ENCODE measurements at places on chromosomes 5 and 9. TPM values are rescaled to one million over a fixed set of nuclear protein-coding genes. Genes with fewer than 3 reads are reported as not detected.

The GDA gene
- polyA plus RNA-seq: 0.31 TPM

The FOXD4L3 gene
- not detected for polyA plus RNA-seq

The IGIP gene
- 6.6 TPM for polyA plus RNA-seq

The GPRIN1 gene
- 1.1 TPM for polyA plus RNA-seq

The NMUR2 gene
- 0.70 TPM for polyA plus RNA-seq

The CCNB1 gene
- 66.1 TPM for polyA plus RNA-seq

The PTGER4 gene
- polyA plus RNA-seq: 2.2 TPM

The CCNJL gene
- 10.2 TPM for polyA plus RNA-seq

The DEPDC1B gene
- polyA plus RNA-seq: 17.0 TPM

GRCh38 chr9:77594963-77595362 lies 53.2 kb downstream of the GNA14 start:
- H3K27me3 ChIP-seq: no peaks in the 10 kb centered on the region
- no peak for DNase-seq
- H3K4me3 ChIP-seq: no peak overlapping the region
- H3K4me1 ChIP-seq: peaks cover 48% of the 10 kb centered on the region

GRCh38 chr5:179051784-179052183 lies 8.4 kb upstream of the ZNF354C start:
- no peaks in the 10 kb centered on the region for H3K4me1 ChIP-seq
- H3K27ac ChIP-seq: no peak overlapping the region
- no peak overlapping the region for H3K4me3 ChIP-seq
- no peaks in the 10 kb centered on the region for H3K27me3 ChIP-seq
- no peak for DNase-seq

DNA sequence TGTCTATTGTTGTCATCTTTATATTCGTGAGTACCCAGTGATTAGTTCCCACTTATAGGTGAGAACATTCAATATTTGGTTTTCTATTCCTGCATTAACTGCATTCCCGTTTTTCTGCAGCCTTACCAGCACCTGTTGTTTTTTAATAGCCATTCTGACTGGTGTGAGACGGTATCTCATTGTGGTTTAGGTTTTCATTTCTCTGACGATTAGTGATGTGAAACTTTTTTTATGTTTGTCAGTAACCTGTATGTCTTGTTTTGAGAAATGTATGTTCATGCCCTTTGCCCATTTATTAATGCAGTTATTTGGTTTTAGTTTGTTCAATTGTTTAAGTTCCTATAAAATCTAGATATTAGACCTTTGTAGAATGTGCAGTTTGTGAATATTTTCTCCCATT lies 546.0 kb upstream of the RORB start:
- H3K27ac ChIP-seq: no peak overlapping the region
- H3K4me1 ChIP-seq: no peaks in the 10 kb centered on the region

GRCh38 chr5:3339798-3340115 lies 255.9 kb upstream of the IRX1 start:
- H3K27me3 ChIP-seq: no peaks in the 10 kb centered on the region
- H3K36me3 ChIP-seq: no peaks in the 10 kb centered on the region
- no peak overlapping the region for H3K4me3 ChIP-seq
- H3K27ac ChIP-seq: no peak overlapping the region
- H3K4me1 ChIP-seq: no peaks in the 10 kb centered on the region

GRCh38 chr5:113053511-113053995 lies 77.0 kb downstream of the DCP2 start:
- H3K4me1 ChIP-seq: peaks cover 15% of the 10 kb centered on the region
- no peak overlapping the region for H3K27ac ChIP-seq
- no peak overlapping the region for H3K4me3 ChIP-seq
- DNase-seq: no peak
- peaks cover 5% of the 10 kb centered on the region for H3K36me3 ChIP-seq

DNA sequence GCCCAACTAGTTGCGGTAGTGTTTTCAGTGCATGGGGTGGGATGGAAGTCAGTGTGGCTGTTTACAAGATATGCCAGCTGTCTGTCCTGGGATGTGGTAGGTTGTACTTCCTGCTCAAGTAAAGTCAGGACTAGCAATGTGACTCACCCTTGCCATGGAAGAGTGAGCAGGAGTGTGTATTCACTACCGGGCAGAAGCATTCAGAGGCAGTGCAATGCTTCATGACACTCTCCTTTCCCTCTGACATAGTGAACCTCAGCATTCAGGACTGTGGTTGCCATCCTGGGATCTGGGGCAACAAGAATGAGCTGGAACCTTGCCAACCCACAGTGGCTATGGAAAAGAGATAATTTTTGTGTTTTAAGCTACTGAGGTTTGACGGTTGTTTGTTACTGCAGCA lies 68.9 kb downstream of the BOD1 start:
- no peaks in the 10 kb centered on the region for H3K27me3 ChIP-seq
- no peaks in the 10 kb centered on the region for H3K36me3 ChIP-seq
- no peak overlapping the region for H3K4me3 ChIP-seq
- no peak for DNase-seq
- no peak overlapping the region for H3K27ac ChIP-seq

- no peak overlapping the region for H3K4me3 ChIP-seq
- no peaks in the 10 kb centered on the region for H3K36me3 ChIP-seq
- no peak overlapping the region for H3K27ac ChIP-seq
- H3K4me1 ChIP-seq: no peaks in the 10 kb centered on the region
Measured at GRCh38 chr9:123368536-123369153, 12.6 kb downstream of the CRB2 start.

GRCh38 chr9:121253821-121254501 lies 14.0 kb upstream of the GSN start:
- no peak overlapping the region for H3K4me3 ChIP-seq
- no peak for DNase-seq
- H3K4me1 ChIP-seq: peaks cover 37% of the 10 kb centered on the region
- H3K27me3 ChIP-seq: no peaks in the 10 kb centered on the region
- peak overlapping the region; percentile 69 for H3K27ac ChIP-seq

DNA sequence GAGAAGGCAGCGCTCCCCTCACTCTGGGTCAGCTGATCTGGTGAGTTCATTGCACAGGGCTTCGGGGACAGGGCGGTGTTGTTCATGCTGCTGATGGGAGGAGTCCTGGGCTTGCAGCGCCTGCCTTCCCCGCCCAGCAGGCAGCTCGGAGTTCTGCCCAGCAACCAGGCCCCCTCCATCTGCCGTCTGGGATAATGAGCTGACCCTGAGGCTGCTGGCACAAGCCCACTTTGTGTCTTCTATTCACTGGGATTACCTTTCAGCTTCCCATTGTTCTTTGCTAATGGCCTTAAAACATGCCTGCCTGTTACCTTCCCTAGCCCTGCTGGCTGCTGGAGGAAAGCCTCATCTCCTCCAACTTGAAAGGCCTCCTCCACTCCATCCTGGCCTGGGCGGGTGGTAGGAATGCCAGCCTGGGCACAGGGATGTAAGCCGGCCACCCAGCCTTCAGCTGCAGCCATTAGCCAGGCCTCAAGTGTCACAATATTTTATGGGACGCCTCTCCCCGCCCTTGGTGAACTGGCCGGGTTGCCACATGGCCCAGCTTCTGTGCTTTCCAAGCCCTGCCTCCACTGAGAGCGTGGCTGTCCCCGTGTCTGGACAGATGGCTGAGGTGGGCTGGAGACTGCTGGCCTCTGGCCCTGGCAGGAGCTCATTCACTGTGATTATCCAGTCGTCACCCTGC lies 70.4 kb downstream of the GADD45G start:
- no peaks in the 10 kb centered on the region for H3K36me3 ChIP-seq
- H3K27ac ChIP-seq: no peak overlapping the region
- peaks cover 18% of the 10 kb centered on the region for H3K4me1 ChIP-seq
- H3K4me3 ChIP-seq: no peak overlapping the region
- DNase-seq: no peak
- no peaks in the 10 kb centered on the region for H3K27me3 ChIP-seq

DNA sequence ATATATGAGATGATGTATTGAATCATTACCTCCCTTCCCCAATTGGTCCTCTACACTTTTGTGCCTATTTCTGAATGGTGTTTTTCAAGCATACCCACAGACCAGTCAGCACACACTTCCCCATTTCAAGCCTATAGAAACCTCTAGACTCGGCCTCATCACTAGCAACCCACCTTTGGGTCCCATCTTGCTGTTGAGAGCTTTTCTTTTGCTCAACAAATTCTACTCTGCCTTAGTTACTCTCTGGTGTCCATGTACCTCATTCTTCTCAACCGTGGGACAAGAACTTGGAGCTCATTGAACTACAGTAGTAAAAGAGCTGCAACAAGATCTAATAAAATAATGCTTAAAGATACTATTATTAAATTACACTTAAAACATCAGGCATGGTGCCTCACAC lies 49.0 kb upstream of the KDM4C start:
- no peak for DNase-seq
- no peaks in the 10 kb centered on the region for H3K36me3 ChIP-seq
- H3K4me1 ChIP-seq: peaks cover 4% of the 10 kb centered on the region
- H3K27ac ChIP-seq: no peak overlapping the region
- H3K4me3 ChIP-seq: no peak overlapping the region
- no peaks in the 10 kb centered on the region for H3K27me3 ChIP-seq

DNA sequence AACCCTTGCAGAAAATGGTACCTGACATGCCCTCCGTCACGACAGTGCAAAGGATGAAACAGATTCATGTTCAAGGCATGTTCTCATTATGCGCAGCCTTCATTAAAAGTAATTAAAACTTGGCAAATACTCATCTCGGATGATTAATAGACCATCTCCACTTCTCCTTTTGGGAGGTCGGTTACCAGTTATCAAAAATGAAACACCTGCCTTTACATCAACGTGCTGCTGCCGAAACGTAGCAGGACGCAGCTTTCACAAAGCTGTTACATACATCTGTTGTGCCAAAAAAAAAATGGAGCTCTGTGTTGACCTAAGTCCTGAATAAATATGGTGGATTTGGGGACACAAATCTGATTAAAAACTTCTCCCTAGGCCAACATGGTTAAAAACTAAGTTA lies 75.7 kb downstream of the PTCH1 start:
- no peaks in the 10 kb centered on the region for H3K36me3 ChIP-seq
- no peaks in the 10 kb centered on the region for H3K27me3 ChIP-seq
- DNase-seq: no peak
- H3K27ac ChIP-seq: no peak overlapping the region

GRCh38 chr5:173796721-173797495 lies 91.2 kb upstream of the CPEB4 start:
- DNase-seq: no peak
- H3K36me3 ChIP-seq: no peaks in the 10 kb centered on the region
- no peaks in the 10 kb centered on the region for H3K27me3 ChIP-seq
- H3K27ac ChIP-seq: no peak overlapping the region
- peaks cover 11% of the 10 kb centered on the region for H3K4me1 ChIP-seq

- H3K4me3 ChIP-seq: peak overlapping the region; percentile 95
- H3K4me1 ChIP-seq: peaks cover 78% of the 10 kb centered on the region
- peak overlapping the region; percentile 99 for H3K27ac ChIP-seq
- DNase-seq: no peak
- H3K36me3 ChIP-seq: peaks cover 5% of the 10 kb centered on the region
Measured at GRCh38 chr9:93132946-93133680, 938 bp downstream of the NINJ1 start.

- no peaks in the 10 kb centered on the region for H3K36me3 ChIP-seq
- no peak for DNase-seq
- H3K4me3 ChIP-seq: no peak overlapping the region
- no peaks in the 10 kb centered on the region for H3K27me3 ChIP-seq
- H3K27ac ChIP-seq: no peak overlapping the region
- peaks cover 12% of the 10 kb centered on the region for H3K4me1 ChIP-seq
Measured at GRCh38 chr9:19252174-19252884, 21.8 kb downstream of the DENND4C start.

DNA sequence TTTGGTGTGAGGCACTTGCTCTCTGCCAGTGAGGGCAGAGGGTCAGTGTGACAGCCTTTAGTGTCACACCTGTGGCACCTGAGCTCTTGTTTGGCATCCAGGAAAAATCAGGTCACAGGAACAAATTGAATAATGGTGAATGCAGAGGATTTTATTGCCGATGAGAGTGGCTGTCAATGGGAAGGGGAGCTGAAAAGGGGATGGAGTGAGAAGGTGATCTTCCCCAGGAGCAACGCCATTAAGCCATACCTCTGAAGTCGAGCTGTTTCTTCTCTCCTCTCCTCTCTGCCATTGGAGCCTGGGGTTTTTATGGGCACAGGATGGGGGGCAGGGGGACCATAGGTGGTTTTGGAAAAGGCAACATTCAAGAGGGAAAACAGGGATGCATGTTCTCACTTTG lies 2.4 kb upstream of the HSD17B4 start:
- DNase-seq: no peak
- no peaks in the 10 kb centered on the region for H3K27me3 ChIP-seq
- no peak overlapping the region for H3K27ac ChIP-seq

GRCh38 chr9:131464354-131465000 lies 38.2 kb upstream of the POMT1 start:
- no peak overlapping the region for H3K27ac ChIP-seq
- no peak for DNase-seq
- H3K36me3 ChIP-seq: peaks cover 97% of the 10 kb centered on the region

GRCh38 chr9:83315649-83316048 lies 222.6 kb downstream of the FRMD3 start:
- H3K27ac ChIP-seq: no peak overlapping the region
- H3K27me3 ChIP-seq: no peaks in the 10 kb centered on the region
- H3K36me3 ChIP-seq: no peaks in the 10 kb centered on the region
- no peak for DNase-seq
- H3K4me3 ChIP-seq: no peak overlapping the region

DNA sequence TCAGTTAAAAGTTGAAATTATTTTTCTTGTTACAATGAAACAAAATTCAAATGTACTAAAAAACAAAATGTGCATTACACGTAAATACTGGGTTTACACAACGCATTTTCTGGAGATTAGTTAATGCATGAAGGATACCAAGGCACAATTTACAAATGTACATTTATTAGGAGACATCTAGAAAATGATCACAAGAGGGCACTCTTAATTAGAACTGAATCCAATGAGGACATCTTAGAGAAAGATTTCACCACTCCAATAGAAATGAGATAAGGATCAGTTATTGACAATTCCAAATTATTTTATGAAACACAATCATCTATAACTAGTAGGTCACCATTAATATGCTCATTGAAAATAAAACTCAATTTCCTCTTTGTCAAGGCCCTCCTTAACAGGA lies 36.6 kb upstream of the CDH12 start:
- H3K4me3 ChIP-seq: no peak overlapping the region
- H3K27me3 ChIP-seq: no peaks in the 10 kb centered on the region
- H3K36me3 ChIP-seq: no peaks in the 10 kb centered on the region
- H3K4me1 ChIP-seq: no peaks in the 10 kb centered on the region
- H3K27ac ChIP-seq: no peak overlapping the region

DNA sequence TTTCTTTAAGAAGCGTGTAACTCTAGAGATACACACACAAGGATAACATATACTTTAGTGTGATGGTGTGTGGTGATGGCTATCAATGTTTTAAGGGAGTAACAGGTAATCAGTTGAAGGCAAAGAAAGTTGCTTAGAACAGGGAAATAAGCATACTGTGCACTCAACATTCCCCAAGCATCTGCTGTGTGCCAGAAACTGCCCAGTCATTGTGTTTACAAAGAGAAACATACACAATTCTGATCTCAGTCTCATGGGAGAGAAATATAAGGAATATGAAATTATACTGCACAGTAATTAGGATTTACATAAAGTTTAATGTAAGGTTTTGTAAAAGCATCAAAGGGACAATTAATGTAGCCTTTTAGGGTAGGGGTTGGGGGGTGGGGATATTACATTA lies 224.1 kb upstream of the TYRP1 start:
- DNase-seq: no peak
- no peaks in the 10 kb centered on the region for H3K27me3 ChIP-seq
- no peak overlapping the region for H3K4me3 ChIP-seq
- H3K27ac ChIP-seq: no peak overlapping the region
- no peaks in the 10 kb centered on the region for H3K4me1 ChIP-seq

GRCh38 chr5:15992918-15993317 lies 186.7 kb downstream of the MARCHF11 start:
- no peak for DNase-seq
- H3K36me3 ChIP-seq: no peaks in the 10 kb centered on the region
- no peaks in the 10 kb centered on the region for H3K27me3 ChIP-seq

GRCh38 chr5:110536120-110537115 lies 190.1 kb downstream of the TMEM232 start:
- no peak overlapping the region for H3K4me3 ChIP-seq
- no peaks in the 10 kb centered on the region for H3K27me3 ChIP-seq
- DNase-seq: peak; percentile 11
- H3K4me1 ChIP-seq: no peaks in the 10 kb centered on the region
